ENCODE measurements at places on chromosomes 3 and 15.

DNA sequence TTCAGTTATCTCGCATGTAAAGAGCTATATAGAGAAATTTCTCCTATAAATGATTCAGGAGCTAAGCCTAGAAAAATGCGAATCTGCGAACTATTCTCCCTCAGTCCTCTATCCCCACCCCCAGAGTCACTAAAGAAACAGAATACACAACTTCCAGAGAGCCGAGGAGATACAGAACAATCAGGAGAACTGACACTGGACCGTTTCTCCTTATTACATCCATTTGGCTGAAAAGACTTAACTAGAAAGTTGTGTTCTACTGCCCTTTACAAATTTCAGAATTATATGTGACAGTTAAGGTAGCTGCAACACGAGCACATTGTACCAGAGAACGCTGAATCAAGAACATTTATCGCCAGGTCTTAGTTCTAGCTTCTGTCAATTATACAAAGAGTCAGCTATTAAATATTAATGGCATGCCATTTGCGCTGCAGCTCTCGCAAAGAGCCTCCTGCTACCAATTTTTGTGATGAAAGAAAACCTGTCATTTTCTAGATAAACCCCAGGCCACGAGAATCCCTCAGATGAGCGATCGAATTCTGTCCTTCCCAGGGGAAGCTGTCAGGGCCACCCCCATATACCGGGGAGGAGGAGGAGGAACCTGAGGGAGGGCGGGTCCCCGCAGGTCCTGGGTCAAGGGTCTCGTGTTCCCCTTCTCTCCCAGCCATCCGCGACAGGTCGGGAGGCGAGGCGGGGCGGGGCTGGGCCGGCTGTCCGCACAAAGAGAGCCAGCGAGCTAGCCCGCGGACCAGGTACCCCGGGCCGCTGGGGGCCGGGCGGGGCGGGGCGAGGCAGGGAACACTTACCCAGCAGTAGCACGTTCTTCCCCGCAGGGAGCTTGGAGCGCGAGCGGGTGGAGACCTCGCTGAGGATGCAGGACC lies 878 bp downstream of the DYNC1LI1 start:
- peak; percentile 37 for DNase-seq

GRCh38 chr3:150041877-150042276 lies 71.2 kb upstream of the PFN2 start:
- no peak for DNase-seq

- no peak for DNase-seq
These were observed 469.6 kb upstream of the DPPA4 start for GRCh38 chr3:109806929-109807328.

GRCh38 chr3:151394611-151395010 lies 10.1 kb upstream of the P2RY12 start:
- DNase-seq = no peak

- peak; percentile 79 for DNase-seq
These were observed 1.5 kb downstream of the MGA start for GRCh38 chr15:41661518-41662225.

DNA sequence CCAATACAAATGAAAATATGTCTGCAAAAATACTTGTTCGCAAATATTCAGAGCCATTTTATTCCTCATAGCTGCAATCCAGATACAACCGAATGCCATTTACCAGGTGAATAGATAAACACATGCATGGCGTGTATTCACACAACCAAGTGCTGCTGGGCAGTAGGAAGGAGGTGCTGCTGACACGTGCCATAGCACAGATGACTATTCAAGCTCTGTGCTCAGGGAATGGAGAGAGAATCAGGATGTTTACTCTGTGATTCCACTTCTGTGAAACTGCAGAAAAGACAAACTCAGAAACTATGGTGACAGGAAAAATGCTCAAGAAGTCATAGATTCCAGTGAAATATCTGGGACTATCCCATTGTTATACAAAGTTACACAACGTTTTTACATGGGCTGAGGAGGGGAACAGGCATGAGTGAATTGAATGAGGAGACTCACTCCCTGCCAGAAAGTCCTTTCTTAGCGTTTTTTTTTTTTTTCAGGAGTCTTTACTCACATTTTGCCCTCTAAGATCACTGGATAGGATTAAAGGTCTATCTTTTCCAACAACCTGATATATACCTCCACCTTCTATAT lies 152.9 kb upstream of the NDN start:
- no peak for DNase-seq

DNA sequence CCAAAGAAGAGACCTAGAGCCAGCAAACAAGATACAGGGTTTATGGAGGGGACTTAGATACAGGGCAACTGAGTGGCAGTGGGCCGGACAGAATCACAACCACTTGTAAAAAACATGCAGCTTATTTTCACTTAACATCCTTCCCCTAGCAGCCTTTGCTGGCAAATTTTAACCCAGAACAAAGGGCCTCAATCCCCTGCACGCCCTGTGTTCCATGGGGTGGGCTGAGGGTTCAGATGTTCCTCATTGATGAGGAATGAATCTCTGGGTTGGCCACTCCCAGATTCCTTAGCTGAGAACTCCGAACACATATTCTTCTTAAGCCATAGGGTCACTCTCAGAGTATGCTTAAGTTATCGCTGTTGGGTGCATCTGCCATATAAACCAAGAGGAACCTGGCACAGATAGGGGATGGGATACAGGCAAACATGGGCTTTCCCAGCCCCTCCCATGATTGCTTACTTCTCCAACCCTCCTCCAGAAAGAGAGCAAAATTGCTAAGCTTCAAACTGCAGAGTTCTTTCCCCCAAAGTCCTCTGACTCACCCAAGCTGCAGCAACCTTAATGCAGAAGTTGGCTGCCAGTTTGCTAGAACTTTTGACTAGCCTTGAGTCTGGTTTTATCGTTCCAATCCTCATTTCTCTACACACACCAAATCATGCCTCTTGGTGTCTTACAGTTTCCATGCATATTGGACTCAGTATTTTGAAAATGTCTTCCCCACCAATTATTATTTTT lies 146.9 kb downstream of the CD47 start:
- no peak for DNase-seq

- DNase-seq = no peak
These were observed 1016.6 kb upstream of the CADM2 start for GRCh38 chr3:83941990-83942745.

- no peak for DNase-seq
These were observed 660 bp downstream of the NECTIN3 start for GRCh38 chr3:111072031-111072921.

DNA sequence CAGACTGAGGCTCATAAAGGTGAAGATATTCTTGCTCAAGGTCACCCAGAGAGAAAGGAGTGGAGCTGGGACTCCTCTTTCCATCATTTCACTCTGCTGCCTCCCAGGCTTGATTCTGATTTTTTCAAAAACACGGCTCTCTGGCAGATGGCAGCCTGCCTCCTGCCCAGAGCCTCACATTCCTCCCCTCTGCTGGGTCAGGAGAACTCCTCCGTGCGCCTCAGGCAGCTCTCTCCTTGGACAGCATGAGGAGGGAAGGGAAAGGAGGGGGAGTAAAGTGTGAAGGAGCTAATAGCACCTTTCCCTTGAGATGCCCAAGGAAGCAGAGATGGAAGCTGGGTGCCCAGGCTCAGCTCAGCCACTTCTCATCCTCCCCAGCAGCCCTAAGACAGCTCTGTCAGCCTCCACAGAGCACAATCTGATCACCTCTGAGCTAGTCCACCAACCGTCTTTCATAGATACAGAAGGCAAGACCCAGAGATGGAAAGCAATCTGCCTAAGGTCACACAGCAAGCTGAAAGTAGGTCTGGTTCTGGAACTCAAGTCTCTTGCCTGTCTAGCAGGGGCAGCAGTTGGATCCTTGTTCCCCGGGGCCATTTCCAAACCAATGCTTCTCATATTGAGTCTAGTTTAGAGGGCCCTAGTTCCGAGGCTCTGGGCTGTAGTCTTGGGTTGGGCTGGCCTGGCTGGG lies 3.5 kb downstream of the RLBP1 start:
- no peak for DNase-seq

DNA sequence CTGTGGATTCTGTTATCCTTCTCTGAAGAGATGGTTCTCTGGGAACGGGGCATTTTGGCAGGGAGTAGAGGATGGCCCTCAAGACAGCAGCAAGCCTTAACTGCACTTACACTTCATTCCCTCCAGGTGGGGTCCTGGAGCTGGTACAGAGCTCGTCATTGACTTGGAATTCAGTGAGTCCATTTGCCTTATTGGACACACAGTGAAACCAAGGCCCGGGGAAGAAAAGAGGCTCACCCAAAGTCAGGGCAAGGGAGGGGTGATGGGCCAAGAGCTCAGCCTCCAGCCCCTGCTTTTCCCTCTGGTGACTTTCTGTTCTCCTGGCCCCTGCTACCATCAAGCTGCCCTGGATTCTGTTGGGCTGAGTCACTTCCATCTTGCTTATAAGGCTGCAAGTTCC lies 125.6 kb downstream of the ETFA start:
- no peak for DNase-seq

- DNase-seq = no peak
These were observed 7.1 kb downstream of the CPLX3 start for GRCh38 chr15:74833376-74834107.

DNA sequence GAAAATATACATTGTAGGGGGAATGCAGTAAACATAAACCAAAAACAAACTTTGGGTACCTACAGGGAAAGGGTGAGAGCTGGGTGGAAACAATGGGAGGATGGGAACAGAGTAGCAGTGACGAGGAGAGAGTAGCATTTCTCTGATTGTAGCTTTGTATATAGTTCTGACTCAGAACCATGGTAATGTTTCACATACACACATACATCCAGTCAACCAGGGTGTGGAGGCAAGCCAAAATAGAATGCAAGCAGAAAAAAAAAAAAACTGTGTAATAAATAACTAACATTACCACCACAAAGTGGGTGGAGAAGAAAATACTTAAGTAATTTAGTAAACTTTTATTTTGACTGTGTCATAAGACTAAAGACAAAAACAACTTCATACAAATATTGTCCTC lies 27.2 kb downstream of the BCL2A1 start:
- no peak for DNase-seq

DNA sequence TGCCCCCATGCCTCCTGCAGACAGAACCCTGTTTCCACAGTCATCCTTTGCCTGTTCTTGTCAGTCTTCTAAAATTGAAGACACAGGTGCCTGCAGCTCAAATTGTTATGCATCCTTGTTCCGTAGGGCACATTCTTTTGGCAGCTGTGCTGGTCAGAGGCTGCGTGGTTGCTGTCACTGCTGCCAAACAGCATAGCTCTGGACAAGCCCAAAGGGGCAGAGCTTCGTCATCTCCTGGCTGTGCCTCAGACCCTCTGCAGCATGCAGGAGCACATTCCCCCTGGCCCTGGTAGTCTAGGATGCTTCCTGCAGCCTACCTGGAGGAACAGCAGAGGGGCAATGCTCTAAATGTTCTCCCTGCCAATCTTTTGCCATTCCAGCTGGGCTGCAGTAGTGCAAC lies 2.1 kb upstream of the FBXL22 start:
- no peak for DNase-seq

Measured in hippocampal formation (tissue), 2 donors.